Pulmonary artery endothelial cell (primary cell): ENCODE measurements at places on chromosomes 4 and X.

- no peak for DNase-seq
These were observed 218.9 kb downstream of the MID1IP1 start for GRCh38 chrX:39020051-39020669.

GRCh38 chr4:73844345-73844744, 7.9 kb downstream of the CXCL6 start:
- no peak for DNase-seq

DNA sequence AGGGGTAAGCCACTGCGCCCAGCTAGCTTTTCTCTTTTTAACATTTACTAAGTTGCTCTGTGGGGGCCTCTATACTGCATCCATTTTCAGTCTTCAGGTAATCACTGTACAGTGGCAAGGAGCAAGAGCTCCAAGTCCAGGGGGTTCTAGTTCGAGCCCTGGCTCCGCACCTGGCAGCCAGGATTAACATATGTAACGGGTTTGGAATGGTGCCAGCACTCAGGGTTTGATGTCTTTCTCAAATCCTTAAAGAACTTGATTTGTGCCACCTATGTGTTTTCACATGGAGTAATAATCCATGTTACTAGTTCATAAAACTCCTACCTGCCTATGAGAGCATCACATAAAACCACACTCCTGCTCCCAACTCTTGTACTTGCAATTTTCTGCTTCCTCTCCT, 4.5 kb downstream of the GRPEL1 start:
- DNase-seq, result no peak

GRCh38 chrX:44462850-44463249, 79.8 kb downstream of the FUNDC1 start:
- DNase-seq, result no peak

GRCh38 chr4:151458148-151458547, 49.2 kb downstream of the FHIP1A start:
- DNase-seq, result no peak

GRCh38 chrX:154748712-154749339, 2.1 kb downstream of the GAB3 start:
- DNase-seq, result no peak

DNA sequence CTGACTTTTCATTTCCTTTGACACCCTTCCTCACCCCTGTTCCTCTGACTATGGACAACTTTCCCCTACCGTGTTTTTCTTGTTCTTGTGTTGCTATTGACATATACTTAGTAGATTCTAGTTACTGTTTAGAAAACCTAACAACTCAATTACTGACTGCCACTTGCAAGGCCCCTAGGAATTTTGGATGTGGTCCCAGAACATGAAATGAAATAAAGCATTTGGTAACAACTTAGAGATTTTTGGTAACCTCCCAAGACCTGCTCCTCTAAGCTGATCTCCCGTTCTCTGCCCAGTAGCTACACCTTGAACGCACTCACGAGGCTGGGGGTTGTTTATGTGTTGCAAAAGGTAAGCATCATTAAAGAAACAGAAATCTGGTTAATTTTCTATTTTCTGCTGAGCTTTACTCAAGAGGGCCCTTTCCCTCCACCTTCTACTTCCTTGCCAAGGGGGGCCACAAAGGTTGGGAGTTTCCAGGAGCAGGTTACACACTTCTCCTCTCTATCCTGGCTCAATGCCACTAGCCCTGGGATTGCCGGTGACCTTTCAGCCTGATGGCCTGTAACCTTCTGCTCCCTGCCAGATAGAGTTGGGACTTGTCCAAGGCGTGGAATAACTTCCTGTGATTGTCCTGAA, 20.5 kb downstream of the GAB3 start:
- peak; percentile 64 for DNase-seq

DNA sequence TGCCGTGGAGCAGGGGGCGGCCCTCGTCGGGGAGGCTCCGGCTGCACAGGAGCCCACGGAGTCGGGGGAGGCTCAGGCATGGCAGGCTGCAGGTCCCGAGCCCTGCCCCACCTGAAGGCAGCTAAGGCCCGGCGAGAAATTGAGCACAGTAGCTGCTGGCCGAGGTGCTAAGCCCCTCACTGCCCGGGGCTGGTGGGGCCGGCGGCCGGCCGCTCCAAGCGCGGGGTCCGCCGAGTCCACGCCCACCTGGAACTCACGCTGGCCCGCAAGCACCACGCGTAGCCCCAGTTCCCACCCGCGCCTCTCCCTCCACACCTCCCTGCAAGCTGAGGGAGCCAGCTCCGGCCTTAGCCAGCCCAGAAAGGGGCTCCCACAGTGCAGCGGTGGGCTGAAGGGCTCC, 589.4 kb downstream of the PPP4R3C start:
- no peak for DNase-seq

GRCh38 chr4:183636923-183637322, 22.1 kb downstream of the RWDD4 start:
- no peak for DNase-seq

GRCh38 chr4:68373513-68373912, 23.6 kb upstream of the YTHDC1 start:
- peak; percentile 37 for DNase-seq

DNA sequence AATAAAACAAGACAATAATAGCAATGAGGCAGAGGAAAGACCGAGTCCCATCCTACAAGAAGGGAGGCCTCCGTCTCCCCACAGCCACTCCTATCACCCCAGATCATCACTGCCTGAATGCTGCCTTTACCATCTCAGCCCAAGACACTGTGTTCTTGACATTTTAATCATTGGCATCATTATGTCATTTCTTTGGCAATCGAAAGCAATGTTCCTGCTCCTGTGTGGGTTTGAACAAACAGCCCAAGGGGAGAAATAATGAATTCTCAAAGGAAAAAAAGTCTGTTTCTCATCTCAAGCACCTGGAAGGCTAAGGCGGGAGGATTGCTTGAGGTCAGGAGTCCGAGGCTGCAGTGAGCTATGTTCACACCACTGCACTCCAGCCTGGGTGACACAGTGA, 73.0 kb upstream of the ACSL1 start:
- no peak for DNase-seq

GRCh38 chr4:168852387-168852786, 157.7 kb downstream of the CBR4 start:
- DNase-seq, result no peak

- DNase-seq, result peak; percentile 64
These were observed 72.4 kb downstream of the APBB2 start for GRCh38 chr4:41141900-41142299.

- DNase-seq, result no peak
These were observed 251.7 kb upstream of the TENM3 start for GRCh38 chr4:181991369-181992108.

DNA sequence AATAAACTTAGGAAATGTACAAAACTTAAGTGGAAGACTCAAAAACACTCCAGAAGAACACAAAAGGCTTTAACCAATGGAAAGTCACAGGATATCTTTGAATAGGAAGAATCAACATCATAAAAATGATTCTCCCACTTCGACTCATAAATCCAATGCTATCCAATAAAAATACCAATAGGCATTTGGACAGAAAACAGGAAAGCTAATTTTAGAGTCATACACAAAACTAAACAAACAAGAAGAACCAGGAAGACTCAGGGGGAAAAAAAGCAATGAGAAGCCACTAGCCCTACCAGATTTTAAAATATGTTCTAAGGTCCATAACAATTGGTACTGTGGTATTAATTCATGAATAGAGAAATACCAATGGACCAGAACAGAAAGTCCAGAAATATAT, 28.2 kb downstream of the SLC9A7 start:
- no peak for DNase-seq

DNA sequence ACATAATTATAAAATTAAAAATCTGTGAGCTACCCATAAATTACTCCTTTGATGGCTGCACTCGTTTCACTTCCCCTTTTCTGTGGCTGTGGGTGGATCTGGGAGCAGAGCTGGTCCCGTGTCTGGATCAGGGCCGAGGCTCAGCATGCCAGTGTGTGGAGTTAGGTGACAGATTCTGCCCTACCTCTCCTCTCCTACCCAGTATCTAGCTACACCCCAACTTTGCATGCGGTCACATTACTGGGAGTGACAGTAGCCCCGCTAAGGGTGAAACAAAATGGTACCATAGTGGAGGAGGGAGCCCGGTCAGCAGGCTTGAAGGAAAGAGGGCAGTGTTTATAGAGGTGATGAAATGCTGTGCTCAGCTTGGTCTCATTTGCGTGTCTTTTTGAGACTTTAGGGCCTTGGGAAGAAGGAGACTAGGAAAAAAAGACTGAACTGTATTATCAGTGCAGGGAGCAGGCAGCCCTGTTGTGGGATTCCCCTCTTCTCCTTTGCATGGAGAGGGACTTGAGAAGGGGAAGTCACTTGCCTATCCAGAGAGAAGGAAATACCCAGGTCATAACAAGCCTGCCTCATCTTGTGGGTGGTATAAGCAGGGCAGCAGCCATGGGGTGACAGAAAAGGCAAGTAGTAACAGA, 48.4 kb downstream of the ARHGAP10 start:
- no peak for DNase-seq

DNA sequence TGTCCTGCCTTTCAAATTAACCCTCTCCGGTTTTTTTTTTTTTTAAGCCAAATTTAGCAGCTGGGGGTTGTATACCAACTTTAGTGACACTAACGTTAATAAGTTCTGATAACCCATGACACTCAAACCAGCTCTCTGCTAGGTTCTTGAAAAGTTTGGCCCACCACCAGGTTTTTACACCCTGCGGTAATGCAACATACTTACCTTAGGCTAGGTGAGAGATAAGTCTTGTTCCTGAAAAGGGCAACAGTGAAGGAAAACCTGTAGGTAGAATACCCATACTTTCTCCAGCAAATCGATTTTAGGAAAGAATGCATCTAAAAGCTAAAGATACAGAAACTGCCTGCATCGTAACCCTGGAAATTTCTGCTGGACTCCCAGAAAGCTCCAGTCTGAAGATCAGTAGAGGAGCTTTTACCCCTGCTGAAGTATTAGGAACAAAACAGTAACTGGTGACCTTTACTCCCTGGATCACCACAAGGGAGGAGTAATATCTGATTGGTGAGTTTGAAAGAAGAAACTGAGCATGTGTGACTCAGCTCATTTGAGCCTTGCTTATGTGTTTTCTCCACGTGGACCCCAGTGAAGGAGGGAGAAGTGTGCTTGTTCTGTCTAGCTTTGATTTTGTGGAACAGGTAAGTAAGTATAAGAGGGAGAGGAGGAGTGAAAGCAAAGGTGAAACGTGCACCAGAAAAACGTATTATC, 34.4 kb upstream of the COX18 start:
- DNase-seq, result no peak

DNA sequence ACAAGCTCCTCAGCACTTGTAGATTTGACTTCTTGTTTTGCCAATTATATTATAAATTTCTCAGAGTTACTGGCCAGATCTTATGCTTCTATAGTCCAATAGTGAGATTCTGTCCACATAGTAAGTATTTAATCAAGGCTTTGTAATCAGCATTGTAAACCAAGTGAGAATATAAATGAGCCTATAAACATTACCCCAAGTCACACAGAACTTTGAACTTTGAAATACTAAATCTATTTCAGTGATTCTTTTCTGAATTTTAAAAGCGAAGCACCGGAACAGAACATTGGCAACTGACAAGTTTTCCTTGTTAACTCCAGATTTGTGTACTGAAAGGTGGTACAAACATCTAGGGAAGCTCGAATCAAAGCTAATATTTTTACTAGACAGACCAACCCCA, 37.2 kb downstream of the PPM1K start:
- no peak for DNase-seq

DNA sequence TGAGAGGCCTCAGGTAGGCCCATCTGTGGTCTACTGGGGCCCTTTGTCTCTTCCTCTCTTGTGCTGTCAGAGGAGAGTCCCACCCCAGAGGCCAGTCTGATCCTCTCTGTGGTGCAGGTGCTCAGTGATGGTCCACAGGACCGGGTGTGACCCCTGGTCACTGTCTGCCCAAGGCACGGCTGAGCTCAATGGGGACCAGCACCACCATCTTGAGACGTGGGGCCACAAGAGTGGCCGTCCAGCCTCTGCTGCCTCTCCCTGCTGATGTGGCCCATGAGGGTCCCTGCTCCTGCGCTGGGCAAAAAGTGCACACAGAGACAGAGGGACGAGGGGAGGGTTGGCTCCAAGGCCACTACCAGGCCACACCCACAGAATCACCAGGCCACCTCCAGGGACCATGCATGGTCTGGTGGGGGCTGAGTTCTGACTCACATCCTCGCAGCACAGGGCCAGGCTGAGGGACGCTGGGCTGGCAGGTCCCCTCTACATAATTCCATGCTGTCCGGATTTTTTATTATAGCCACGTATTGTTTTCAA, 88.3 kb downstream of the FAM53A start:
- DNase-seq, result no peak

DNA sequence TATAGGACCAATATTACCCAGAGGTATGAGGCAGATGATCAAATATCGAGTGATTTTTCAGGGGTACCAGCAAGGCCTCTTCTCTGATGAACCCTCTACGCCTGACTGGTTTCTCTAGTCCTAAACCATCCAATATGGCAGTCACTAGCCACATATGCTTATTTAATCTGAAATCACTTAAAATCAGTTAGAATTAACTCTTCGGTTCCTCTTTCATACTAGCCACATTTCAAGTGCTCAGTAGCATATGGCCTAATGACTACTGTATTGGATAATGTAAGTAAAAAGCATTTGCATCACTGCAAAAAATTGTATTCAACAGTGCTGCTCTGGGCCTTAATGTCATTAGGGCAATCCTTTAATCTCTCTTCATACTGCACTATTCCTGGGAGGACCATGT, 4.4 kb upstream of the APBB2 start:
- no peak for DNase-seq

DNA sequence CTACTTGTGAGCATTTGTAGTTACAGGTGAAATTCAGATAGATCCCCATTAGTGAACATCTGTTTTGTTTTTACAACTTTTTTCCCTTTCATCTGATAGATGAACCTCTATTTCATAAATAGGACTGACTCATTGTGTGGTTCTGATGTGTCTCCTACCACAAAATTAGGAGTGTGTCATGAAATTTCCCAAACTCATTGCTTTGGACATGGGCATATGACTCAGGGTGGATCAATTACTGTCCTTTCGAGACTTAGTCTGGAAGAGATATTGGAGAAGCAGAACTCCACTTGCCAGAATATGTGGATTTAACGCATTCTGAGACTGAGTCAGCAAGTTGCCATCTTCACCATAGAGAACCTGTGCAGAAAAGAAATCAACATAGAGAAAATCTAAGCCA, 53.5 kb upstream of the PCDH10 start:
- no peak for DNase-seq

GRCh38 chrX:17820100-17820499, 41.0 kb downstream of the RAI2 start:
- no peak for DNase-seq

DNA sequence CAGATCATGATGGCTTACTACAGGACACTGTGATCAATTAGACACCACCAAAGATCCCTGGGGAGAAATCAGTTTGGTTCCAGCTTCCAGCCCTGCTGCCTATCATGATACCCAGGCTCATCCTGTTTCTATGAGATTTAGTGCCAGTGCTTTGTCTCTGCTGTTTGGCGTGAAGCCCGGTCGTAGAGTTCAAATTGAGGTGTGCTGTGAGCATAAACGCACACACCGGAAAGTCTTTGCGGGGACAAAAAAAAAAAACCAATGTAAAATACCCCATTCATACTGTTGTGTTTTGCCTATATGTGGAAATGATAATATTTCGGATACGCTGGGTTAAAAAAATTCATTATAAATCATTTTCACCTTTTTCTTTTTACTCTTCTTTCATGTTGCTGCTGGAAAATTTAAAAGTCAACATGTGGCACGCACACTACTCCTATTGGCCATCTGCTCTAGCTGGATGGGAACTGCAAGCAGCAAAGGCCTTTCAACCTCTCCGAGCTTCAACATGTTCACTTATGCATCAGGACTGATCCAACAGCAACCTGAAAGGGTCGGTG, 607 bp upstream of the DKC1 start:
- DNase-seq, result no peak
